Omental fat pad (tissue), 4 donors: ENCODE measurements at places on chromosomes 4 and X.

DNA sequence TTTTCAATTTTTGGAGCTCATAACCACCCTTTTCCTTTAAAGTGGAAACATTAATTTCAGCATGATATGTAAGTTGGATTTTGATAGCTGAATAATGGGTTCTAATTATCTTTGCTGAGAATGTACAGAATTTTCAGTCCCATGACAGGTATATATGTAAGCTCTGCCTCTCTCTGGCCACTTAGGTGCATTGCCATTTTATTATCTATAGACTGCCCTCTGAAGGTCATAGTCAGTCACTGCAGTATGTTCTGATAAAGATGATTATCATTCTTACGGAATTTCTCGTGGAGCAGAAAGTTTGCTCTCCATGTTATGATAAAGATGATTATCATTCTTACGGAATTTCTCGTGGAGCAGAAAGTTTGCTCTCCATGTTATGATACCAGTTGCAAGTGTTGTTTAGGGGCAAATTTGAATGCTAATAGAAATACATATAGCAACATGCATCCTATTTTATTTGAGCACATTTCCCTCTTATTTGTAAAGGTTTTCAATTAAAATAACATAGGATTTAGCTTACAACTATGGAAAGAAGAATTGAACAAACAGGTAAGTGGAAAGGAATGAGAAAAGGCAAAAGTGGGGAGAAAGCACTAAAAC lies 10.4 kb downstream of the AFP start:
- no peak for DNase-seq

GRCh38 chrX:70038515-70038914 lies 11.2 kb downstream of the AWAT2 start:
- no peak for DNase-seq

- DNase-seq = no peak
Observed at GRCh38 chrX:44903830-44904530, 31.0 kb downstream of the KDM6A start.

DNA sequence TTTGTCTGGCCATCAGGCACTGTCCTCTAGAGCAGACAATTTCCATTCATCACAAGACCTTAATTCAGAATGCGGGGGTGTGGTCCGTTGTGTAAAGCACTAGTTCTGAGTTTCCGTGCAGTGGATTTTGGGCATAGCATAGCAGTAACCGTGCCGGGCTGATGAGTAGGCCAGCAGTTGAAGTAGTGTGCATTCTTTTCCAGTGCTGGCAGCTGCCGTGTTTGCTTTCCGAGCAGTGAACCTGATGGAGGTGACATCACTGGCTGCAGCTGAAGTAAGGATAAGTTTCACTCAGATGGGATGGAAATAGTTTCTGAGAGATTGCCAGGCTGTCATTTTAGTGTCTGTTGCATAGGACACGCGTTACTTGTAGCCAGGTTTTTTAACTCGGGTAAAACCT lies 107.0 kb upstream of the STIM2 start:
- no peak for DNase-seq

DNA sequence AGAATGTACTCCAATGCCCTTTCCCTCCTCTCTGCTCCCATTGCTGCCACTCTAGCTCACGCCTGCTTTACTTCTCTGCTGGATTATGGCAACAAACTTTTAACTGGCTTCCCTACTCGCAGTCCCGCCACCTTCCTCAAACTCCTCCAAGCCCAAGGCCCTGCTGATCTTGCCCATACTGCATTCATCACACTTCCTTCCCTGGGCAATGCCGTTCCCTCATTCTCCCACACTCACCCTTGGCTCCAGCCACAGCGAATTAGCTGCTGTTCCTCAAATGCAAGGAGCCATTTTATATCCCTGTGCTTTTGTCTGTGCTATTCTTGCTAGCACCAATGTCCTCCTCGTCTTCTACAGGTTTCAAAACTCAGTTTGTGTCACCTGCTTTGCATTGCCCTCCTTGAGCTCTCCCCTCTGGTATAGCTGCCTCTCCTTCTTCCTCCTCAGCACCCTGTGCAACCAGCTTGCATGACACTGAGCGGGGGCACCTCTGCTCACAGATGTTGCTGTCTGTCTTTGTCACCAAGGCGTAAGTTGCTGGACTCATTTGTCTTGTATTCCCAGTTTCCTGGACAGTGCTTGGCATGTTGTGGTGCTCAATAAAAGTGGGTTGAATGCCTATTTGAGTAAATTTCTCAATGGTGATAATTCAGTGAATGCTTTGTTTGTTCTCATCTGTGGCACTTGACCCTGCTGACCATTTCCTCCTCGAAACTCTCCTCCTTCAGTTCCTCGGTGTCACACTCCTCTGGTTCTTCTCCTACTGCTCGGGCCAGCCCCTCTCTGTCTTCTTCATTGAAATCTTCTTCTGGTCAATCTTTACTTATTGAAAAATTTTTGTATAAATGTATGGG lies 22.4 kb upstream of the MGST2 start:
- DNase-seq = no peak

GRCh38 chr4:5932035-5932568 lies 39.2 kb upstream of the CRMP1 start:
- no peak for DNase-seq

GRCh38 chr4:136343340-136343739 lies 1189.0 kb downstream of the PCDH18 start:
- DNase-seq = no peak

DNA sequence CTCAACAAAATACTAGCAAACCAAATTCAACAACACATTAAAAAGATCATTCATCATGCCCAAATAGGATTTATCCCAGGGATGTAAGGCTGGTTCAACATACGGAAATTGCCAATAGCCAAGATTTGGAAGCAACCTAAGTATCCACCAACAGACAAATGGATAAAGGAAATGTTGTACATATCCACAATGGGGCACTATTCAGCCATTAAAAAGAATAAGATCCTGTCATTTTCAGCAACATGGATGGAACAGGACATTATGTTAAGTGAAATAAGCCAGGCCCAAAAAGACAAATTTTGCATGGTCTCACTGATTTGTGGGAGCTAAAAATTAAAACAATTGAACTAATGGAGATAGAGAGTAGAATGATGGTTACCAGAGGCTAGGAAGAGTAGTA lies 82.0 kb upstream of the FAM241A start:
- DNase-seq = no peak

DNA sequence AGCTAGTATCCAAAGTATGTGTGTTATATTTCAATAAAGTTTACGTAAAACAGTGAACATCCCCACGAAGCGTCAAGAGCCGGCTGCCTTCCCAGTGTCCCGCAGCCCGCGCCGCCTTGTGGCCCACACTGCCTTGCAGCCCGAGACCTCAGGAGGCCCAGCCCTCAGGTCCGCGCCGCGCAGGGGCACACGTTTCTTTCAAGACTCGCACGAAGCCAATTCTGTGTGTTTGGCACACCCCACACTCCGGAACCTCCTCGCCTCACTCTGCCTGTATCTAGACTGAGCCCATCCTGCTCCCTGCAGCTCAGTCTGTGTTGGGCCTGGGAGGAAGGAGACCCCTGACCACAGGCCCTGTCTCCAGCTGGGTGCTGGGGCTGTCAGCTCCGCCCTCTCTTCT lies 5.8 kb downstream of the LRPAP1 start:
- no peak for DNase-seq

- DNase-seq = no peak
Observed at GRCh38 chr4:13674971-13675370, 47.4 kb upstream of the BOD1L1 start.

DNA sequence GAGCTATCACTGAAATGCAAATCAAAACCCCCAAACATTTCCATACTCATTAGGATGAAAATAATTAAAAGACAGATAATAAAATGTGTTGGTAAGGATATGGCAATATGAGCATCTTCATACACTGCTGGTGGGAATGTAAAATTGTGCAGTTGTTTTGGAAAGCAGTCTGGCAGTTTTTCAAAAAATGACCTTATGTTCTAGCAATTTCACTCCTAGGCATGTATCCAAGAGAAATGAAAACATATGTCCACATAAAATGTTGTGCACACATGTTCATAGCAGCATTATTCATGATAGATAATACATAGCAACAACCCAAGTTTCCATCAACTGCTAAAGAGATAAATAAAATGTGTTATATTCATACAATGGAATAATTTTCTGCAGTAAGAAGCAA lies 14.8 kb upstream of the GPRASP2 start:
- no peak for DNase-seq

- no peak for DNase-seq
Observed at GRCh38 chr4:155667568-155668511, 1.2 kb downstream of the GUCY1A1 start.

DNA sequence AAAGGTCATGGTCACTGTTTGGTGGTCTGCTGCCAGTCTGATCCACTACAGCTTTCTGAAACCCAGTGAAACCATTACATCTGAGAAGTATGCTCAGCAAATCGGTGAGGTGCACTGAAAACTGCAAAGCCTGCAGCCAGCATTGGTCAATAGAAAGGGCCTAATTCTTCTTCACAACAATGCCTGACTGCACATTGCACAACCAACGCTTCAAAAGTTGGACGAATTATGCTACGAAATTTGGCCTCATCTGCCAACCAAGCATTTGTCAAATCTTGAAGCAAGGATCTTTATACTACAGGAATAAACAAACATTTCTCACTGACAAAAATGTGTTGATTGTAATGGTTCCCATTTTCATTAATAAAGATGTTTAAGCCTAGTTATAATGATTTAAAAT lies 90.4 kb downstream of the EIF4E start:
- no peak for DNase-seq

GRCh38 chr4:109441862-109442458 lies 8.3 kb downstream of the SEC24B start:
- DNase-seq = no peak

DNA sequence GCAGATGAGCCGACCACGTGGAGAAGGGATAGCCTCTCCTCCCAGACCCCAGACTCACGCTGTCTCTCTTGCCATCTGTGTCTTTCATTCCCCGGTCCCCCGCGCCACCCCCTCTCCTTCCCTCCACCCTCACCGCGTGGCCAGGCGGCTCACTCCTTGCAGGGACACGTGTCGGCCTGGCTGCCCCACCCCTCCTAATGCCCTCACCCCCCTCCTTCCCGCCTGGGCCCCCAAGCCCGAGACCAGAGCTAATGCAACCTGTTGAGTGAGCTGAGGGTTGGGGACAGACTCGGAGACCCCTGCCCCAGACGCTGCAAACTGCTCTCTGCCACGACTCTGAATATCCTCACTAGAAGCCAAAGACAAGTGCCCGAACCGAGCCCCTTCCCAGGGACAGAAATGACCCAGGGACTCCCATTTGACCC lies 1.8 kb downstream of the SLC38A5 start:
- no peak for DNase-seq

GRCh38 chrX:97290199-97290598 lies 406.5 kb downstream of the RPA4 start:
- no peak for DNase-seq

DNA sequence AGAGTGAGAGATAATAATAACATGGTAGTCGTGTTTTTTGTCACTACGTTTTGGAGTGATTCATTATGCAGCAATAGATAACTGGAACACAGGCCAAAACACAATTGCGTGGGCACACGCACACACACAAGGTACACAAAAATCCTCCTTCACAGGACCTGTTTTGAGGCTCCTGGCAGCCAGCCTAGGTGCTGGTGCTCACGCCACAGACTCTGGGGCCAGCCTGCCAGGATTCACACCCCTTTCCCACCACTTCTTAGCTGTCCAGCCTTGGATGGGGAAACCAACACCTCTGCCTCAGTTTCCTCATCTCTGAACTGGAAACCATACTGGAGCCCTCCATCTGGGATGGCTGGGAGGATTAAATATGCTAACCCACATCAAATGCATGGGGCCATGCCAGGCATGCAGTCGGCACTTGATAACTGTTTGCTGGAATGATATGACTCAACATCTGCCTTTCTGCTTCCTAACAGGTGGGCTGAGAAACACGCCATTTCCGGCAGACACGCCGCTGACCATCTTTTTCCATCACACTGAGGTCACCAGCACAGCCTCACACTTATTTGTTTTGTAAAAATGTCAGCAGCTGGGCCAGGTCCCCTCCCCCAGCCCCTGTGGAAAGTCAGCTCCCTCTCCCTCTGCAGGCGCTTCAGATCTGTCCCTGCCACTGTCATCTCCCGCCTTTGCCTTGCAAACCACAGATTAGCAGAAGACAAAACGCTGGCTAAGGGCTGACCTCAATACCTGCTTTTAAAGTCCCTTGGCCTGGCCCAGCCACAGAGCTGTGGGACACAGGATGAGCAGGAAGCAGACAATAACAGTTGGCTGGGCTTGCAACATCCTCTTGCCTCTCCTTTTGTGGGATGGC lies 237.5 kb downstream of the BCOR start:
- DNase-seq = no peak

- DNase-seq = no peak
Observed at GRCh38 chr4:116665716-116666115, 419.7 kb downstream of the TRAM1L1 start.

DNA sequence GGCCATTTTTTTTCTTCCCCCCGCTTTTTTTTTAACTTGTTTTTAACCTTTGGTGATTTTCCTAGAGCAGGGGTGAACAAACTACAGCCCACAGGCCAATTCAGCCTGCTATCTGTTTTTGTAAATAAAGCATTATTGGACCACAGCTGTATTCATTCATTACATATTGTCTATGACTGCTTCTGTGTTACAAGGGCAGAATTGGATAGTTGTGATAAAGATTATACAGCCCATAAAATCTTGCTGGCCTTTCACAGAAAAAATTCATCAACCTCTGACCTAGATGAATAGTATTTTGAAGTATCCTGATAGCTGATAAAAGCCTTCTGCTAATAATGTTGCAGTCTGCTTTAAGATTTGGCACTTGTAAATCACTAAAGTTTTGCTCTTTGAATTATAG lies 63.4 kb downstream of the SMAD1 start:
- no peak for DNase-seq

GRCh38 chr4:159685340-159686092 lies 582.6 kb downstream of the RAPGEF2 start:
- DNase-seq = no peak
